ENCODE measurements at places on chromosomes 7 and 10.

DNA sequence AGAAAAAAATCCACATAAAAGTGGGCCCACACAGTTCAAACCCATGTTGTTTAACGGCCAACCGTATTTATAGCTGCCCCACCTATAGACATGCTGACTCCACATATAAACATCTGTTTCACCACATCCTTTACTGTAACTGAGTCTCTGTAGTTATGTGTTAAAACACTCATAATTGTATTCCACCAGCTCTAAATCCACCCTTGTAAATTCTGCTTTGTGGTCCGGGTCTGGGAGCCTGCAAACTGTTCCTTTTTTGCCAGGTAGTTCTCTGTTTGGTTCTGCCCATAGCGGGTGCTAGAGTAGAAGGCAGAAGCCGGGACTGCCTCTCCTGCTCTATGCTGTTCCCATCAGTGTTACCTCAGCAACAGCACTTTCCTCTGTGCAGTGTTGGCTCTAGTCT is 20.2 kb upstream of the FHIP2A start:
- no peak for DNase-seq

- peak; percentile 48 for DNase-seq
Measured at GRCh38 chr7:39741942-39742623, 118.7 kb downstream of the RALA start.

DNA sequence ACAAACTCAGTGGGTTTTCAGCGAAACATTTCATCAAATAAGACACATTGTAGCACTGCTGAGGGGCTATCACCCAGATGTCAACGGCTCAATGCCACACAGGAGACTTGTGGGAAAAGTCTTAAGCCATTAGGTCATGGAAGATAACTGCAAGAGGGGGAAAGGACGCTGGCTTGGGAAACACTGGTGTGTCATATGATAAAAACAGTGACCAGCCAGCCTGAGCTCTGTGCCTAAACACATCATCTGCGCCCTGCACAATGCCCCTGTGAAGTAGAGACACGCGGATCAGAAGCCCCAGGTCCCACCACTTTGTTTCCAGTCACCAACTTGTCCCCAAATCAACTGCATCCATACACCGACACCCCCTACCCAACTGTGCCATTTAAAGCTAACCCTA is 116.7 kb downstream of the TNS3 start:
- no peak for DNase-seq

GRCh38 chr10:88668465-88668864 is 4.2 kb downstream of the LIPF start:
- DNase-seq = no peak

- DNase-seq = no peak
Measured at GRCh38 chr7:134371536-134371935, 54.8 kb upstream of the SLC35B4 start.

DNA sequence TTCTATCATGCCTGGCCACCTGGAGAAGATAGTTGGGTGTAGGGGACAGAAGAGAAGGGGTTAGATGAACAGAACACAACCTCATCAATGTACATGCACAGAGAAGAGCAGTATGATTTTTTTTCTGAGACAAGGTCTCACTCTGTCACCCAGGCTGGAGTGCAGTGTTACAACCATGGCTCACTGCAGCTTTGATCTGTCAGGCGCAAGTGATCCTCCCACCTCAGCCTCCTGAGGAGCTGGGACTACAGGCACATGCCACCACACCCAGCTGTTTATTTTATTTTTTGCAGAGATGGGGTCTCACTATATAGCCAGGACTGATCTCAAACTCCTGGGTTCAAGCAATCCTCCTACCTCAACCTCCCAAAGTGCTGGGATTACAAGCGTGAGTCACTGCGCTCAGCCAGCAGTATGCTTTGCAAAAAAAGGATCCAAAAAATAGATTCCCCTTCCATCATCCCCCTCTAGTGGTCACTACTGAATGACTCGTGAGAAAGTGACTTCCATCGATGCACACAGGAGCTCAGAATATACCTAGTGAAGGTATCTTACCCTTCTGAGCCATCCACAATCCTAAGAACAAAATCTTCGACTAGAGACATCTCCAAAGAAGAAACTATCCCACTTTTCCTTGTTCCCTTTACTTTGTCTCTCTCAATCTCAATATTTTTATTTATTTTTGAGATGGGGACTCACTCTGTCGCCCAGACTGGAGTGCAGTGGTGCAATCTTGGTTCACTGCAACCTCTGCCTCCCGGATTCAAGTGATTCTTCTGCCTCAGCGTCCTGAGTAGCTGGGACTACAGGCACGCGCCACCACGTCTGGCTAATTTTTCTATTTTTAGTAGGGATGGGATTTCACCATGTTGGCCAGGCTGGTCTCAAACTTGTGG is 21.0 kb downstream of the ZCWPW1 start:
- DNase-seq = peak; percentile 26

GRCh38 chr10:105017691-105018090 is 376.6 kb downstream of the SORCS3 start:
- DNase-seq = no peak

- no peak for DNase-seq
Measured at GRCh38 chr10:99700649-99701048, 31.3 kb downstream of the COX15 start.

DNA sequence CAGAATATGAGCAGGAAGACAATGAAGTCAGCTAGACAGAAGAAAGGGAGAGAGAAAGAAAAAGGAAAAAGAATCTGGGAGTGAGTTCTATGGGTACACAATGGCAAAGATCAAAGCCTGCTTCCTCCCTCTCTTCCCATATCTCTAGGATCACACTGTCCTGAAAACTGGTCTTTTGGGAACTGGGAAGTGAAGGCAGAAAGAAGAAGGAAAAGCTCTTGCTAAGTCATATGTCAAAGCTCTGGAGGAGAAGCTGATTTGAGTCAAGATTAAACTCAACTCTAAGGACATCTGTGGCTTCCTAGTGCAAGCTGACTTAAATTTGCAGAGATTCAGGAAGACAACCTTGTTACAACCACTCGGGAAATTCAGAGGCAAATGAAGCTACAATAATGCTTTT is 147.5 kb downstream of the DOCK4 start:
- DNase-seq = no peak

DNA sequence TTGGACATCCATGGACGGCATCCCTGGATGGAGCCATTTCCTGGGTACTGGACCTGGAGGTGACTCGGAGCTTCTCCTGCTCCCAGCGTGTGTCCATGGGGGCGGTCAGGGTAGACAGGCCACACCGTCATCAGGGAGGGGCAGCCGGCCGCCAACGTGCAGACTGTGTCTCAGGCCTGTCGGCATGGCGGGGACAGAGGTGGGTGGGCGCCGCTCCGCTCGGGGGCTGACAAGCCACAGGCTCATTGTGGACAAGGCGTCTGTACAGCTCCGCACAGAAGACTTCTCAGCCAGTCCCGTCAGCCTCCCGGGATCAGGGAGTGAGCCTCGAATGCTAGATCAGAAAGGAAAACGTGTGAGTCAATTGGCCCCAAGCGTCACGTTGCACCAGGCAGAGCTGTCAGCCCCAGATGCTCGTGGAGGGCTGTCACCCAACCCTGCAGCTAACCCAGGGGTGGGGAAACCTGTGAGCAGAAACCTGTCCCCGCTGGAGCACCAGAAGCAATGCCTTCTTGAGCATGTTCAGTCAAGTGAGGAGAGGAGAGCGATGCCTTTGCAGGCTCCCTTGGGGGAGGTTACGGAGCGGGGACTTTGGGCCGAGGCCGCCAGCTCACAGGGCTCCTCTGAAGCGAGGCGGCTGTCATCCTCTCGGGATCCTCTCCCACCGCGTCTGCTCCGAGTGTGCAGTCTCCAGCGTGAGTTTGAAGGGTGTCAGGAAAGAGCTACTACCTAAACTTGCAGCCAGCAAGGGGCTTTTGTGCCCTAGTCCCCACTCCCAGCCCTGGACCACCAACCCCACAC is 16.0 kb upstream of the DPYSL4 start:
- DNase-seq = no peak

DNA sequence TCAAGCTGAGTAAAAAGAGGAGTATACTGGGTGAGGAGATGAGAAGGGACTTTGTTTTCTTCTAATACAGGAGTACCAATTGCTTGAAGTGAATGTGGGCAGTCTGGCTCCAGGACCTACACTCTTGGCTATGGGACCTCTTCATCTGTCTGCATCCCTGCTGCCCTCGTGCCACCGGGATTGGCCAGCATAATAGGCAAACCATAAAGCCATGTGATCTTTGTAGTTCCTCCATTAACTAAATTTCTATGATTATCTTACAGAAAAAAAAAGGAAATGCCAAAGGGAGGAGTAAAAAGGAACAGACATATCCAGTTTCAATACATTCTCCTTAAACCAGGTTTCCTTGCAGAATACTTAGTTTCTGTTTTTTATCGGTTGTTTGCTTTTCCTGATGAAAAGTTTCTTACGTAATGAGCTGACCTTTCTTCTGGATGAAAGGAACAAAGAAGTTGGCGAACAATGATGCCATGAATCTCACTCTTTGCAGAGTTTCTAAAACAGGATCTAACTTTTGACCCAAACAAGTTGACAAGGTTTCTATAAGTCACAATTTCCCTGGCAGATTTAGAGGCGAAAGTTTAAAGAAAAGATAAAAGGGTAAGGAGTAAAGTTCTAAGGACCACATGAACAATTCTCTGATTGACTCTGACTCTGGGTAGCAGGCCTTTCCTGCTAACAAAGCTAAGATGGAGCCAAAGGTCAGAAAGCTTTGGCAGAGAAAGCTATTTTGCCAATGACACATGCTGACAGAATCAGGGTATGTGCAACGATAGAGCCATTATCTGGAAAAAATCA is 54.1 kb downstream of the LAMB1 start:
- DNase-seq = no peak

- no peak for DNase-seq
Measured at GRCh38 chr7:18570890-18571478, 75.4 kb downstream of the HDAC9 start.

GRCh38 chr10:101466016-101466912 is 112.3 kb downstream of the BTRC start:
- no peak for DNase-seq

GRCh38 chr7:43658718-43659548 is 70.4 kb downstream of the COA1 start:
- no peak for DNase-seq

- no peak for DNase-seq
Measured at GRCh38 chr7:155356323-155357105, 58.8 kb downstream of the INSIG1 start.

DNA sequence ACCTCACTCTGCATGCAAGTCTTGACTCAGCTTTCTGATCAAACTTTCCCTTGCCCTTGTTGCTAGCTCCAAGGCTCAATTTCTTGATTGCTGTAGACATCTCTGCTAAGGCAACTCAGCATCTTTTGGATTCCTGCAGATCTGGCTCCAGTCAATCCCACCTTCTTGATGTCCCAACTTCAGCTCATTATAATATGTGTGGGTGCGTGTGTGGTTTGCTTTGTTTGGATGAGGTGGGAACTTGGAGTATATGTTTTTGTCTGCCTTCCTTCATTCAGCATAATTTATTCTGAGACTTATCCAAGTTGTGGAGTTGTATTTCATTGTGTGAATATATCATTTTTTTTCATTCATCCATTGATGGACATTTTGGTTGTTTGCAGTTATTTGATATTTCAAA is 364.8 kb upstream of the IGFBP3 start:
- DNase-seq = no peak

GRCh38 chr10:106980495-106981451 is 183.7 kb downstream of the SORCS1 start:
- no peak for DNase-seq

- DNase-seq = no peak
Measured at GRCh38 chr7:127704211-127704610, 52.2 kb downstream of the SND1 start.

- no peak for DNase-seq
Measured at GRCh38 chr7:77473229-77474005, 57.3 kb upstream of the GSAP start.

DNA sequence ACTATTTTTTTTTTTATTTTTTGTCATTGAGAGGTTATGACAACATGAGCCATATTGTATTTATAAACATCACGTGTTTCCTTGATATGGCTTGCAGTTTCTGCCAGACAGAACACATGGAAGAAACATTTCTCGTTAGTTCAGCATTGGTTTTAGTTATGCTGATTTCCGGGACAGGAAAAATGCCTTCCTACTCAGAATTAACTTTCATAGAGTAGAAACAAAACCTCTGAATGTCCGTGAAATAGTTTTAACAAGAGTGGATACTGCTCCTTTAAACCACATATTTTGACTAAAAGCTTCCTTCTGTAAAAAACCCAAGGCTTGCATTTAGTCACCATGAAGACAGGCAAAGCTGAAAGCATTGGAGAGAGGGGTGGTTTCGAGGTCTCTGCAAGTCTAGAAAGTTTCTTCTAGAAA is 240.4 kb downstream of the KIAA1217 start:
- no peak for DNase-seq

GRCh38 chr10:11429439-11430052 is 181.9 kb downstream of the USP6NL start:
- no peak for DNase-seq

Data from stimulated activated CD4-positive, alpha-beta T cell treated with anti-CD3 and anti-CD28 coated beads, Interleukin-4, amount 100 ng/mL, for 48 hours (primary cell).